ENCODE measurements at places on chromosomes 2 and 18. TPM values are rescaled to one million over a fixed set of nuclear protein-coding genes. Genes with fewer than 3 reads are reported as not detected.

GRCh38 chr2:26246818-26247217, 2.1 kb downstream of the HADHB start:
- DNase-seq: no peak

DNA sequence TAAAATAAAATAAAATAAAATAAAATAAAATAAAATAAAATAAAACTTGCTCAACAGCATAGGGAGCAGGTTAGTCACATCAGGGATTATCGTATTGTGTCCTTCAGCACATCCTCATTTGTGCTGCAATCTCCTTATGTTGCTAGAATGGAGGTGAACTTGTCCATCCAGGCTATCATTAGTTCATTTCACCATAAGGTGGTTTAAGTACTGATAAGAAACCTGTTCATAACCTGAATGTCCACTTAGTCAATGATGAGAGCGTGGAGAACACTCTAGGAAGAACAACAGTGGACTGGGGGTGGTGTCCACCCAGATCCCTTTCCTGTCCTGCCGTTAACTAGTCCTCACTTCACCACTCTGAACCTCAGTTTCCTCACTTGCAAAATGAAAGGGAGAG, 21.9 kb downstream of the DHRS9 start:
- DNase-seq: no peak

DNA sequence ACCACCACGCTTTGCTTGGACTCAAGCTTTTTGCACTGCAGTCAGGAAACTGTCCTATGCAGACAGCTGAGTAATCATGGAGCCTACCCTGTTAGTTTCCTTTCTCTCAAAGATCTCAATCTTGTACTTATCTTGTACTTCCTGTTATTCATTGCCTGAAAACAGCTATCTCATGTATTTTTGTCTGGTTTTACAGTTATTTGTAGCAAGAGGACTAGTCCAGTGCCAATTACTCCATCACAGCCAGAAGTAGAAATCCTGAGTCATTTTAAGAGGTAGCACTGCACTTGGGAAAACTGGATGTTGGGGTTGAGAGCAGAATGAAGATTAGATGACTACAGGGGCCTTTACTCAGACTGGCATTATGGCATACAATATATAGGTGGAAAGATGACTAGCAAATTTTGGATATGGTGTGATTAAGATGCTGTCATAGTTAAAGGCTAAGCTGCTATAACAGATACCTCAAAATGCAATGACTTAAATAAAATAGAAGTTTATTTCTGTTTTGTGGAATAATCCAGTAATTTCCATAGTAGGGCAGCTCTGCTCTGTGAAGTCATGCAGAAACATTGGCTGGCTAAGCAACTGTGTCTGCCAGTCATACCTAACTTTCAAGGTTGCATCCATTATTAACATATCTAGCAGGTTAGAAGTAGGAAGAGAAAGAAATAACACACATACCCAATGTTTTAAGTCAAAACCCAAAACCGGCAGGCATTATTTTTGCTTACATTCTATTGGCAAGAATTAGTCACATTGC, 21.1 kb upstream of the CHMP3 start:
- DNase-seq: no peak

GRCh38 chr2:59000796-59001195, 759.7 kb upstream of the FANCL start:
- no peak for DNase-seq

Gene NAGK
- total RNA-seq: 185 TPM

Gene CENPA
- total RNA-seq: 2.6 TPM

Gene SERPINB11
- total RNA-seq: not detected

Gene CDH19
- total RNA-seq: 2.0 TPM

GRCh38 chr2:86453836-86454235, 12.7 kb downstream of the KDM3A start:
- DNase-seq: no peak

Gene KHK
- 1.3 TPM for total RNA-seq

GRCh38 chr2:71716697-71717624, 263.6 kb downstream of the DYSF start:
- DNase-seq: peak; percentile 66

DNA sequence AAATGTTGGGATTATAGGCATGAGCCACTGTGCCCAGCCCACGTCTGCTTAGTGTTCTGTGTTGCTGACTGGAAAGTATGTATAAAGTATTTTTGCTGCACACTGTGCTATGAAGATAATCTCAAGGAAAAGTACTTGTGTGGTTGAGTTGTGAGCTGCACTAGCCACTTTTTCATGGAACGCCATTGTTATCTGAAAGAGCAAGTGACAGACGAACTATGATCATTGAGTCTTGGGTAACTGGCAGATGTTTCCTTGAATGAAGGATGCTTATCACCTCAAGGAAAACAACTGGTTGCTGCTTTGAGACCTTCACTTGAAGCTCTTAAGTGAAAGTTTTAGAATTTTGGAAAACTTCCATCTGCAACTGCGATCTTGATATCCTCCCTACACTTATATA, 82.2 kb upstream of the KCTD1 start:
- DNase-seq: no peak

DNA sequence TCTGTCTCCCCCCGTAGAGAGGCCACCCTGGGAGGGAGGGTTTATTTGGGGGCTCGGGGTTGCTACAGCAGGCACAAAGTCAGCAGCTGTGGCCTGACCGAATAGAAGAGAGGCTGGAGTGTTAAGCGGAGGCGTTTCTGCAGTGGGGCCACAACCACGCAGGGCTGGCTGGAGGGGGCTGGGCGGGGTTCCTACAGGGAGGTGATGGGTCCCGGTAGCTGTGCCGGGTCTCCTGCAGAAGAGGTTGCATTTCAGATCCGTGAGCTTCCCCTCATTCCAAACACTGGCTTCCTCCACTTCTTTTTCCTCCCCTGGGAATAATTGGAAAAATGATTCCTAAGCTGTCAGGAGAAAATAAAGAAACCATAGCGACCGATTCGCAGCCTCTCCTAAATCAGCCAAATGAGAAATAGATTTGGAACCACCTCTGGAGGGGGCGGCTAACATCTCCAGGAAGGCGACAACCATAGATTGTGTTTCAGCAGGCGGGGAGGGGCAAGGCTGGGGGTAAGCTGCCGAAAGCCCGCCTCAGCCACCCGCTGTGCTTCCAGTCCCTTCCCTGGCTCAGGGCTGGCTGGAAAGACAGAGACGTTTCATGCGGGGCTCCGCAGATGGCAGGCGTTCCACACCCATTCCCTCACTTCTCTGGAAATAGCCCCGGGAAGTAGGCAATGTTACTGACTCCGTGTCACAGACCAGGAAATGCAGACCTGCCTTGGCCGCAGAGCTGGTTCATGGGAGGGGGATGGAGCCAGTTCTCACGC, 85.6 kb upstream of the TAF1B start:
- no peak for DNase-seq

- no peak for DNase-seq
These were observed 9.4 kb upstream of the PAX3 start for GRCh38 chr2:222307978-222308730.

DNA sequence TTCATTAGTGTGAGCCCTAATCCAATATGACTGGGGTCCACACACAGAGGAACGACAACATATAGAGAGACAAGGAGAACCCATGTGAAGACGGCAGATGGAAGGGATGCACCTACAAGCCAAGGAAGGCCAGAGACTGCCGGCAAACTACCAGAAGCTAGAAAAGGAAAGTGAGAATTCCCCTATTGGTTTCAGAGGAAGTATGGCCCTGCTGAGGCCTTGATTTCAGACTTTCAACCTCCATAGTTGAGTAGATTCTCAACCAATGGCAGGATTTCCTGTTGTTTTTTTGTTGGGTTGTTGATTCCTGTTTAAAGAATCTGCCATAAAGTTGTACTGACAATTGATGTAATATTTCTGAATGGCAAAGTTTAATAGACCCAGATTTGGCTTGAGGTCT, 241.5 kb downstream of the SATB2 start:
- no peak for DNase-seq

Gene TMEM198
- 6.1 TPM for total RNA-seq

GRCh38 chr2:39379643-39380524, 57.2 kb downstream of the MAP4K3 start:
- no peak for DNase-seq

Data from chondrocyte (in vitro differentiated cells).